ENCODE measurements at places on chromosomes 1 and 21.

GRCh38 chr1:159239551-159240220 is 35.0 kb downstream of the ACKR1 start:
- no peaks in the 10 kb centered on the region for H3K4me1 ChIP-seq
- no peak for DNase-seq
- H3K27ac ChIP-seq: no peak overlapping the region
- H3K36me3 ChIP-seq: no peaks in the 10 kb centered on the region

GRCh38 chr1:193185901-193186731 is at the start of gene B3GALT2:
Gene B3GALT2, minus strand, starts transcription at chr1:193186613. Its CDS starts 5,051 bp downstream, at chr1:193181562.
- H3K27ac ChIP-seq: no peak within 1 kb of the TSS
- no peaks in the 10 kb centered on the region for H3K27me3 ChIP-seq
- H3K4me3 ChIP-seq: peak within 1 kb of the TSS; percentile 51
- no peak for DNase-seq
- H3K4me1 ChIP-seq: peaks cover 6% of the 10 kb centered on the region

GRCh38 chr1:157497284-157497683 is 55.0 kb downstream of the FCRL5 start:
- DNase-seq: no peak
- H3K4me1 ChIP-seq: no peaks in the 10 kb centered on the region
- no peak overlapping the region for H3K27ac ChIP-seq
- H3K27me3 ChIP-seq: no peaks in the 10 kb centered on the region
- H3K36me3 ChIP-seq: no peaks in the 10 kb centered on the region

DNA sequence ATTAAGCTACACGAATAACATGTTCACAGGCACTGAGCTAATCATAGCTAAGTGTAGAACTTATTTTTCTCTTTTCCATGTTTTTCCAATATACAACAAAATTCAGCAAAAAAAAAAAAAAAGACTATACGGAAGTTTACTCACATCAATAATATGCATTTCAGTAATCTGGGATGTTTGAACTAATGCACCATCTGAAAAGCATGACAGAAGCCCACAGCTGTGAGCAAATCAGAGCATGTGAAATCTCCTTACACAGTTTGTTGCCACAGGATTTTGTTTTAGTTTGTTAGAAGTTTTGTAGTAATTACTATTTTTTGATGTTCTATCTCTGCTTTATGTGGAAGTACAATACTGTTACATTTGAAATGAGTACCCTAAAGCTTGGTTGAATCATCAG is 1051.7 kb downstream of the TTLL7 start:
- no peak overlapping the region for H3K27ac ChIP-seq
- DNase-seq: no peak
- no peaks in the 10 kb centered on the region for H3K27me3 ChIP-seq
- no peak overlapping the region for H3K4me3 ChIP-seq
- H3K36me3 ChIP-seq: no peaks in the 10 kb centered on the region

DNA sequence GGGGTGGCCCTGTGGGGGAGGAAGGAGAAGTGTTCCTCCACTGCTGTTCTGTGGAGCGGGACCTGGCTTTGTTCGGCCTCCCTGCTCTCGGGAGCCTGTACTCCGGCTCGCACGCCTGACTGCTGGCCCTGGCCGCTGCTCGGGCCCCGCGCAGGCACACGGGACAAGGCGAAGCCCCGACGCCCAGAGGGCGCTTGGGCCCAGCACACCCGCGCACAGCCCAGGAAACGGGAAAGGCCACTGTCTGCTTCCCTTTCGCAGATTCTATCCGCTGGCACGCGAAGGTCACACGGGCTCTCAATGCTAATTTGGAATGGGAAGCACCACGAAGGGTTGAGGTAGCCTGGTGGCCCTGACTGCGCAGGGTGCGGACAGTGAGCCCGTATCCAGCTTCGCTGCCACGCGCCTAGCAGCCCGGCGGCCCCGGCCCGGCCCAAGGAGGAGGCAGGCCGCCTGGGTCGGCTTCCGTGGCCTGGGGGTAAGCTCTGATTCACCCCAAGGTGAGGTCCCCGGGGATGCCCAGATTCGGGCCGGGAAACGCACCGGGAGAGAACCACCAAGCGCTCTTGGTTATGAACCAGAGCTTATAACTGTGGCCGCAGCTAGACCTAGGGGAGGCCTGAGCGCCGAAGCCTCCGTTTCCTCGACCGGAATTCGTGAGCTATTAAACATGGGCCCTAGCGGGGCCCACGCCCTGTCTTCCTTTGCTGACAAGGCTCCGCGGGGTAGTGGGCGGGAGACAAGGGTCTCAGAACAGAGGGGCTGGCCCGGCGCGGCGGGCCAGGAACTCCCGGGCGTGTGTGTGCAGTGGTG is 19.7 kb upstream of the TBX15 start:
- peaks cover 10% of the 10 kb centered on the region for H3K27me3 ChIP-seq
- no peaks in the 10 kb centered on the region for H3K36me3 ChIP-seq
- no peak overlapping the region for H3K27ac ChIP-seq
- peak overlapping the region; percentile 41 for H3K4me3 ChIP-seq
- DNase-seq: no peak
- peaks cover 34% of the 10 kb centered on the region for H3K4me1 ChIP-seq

DNA sequence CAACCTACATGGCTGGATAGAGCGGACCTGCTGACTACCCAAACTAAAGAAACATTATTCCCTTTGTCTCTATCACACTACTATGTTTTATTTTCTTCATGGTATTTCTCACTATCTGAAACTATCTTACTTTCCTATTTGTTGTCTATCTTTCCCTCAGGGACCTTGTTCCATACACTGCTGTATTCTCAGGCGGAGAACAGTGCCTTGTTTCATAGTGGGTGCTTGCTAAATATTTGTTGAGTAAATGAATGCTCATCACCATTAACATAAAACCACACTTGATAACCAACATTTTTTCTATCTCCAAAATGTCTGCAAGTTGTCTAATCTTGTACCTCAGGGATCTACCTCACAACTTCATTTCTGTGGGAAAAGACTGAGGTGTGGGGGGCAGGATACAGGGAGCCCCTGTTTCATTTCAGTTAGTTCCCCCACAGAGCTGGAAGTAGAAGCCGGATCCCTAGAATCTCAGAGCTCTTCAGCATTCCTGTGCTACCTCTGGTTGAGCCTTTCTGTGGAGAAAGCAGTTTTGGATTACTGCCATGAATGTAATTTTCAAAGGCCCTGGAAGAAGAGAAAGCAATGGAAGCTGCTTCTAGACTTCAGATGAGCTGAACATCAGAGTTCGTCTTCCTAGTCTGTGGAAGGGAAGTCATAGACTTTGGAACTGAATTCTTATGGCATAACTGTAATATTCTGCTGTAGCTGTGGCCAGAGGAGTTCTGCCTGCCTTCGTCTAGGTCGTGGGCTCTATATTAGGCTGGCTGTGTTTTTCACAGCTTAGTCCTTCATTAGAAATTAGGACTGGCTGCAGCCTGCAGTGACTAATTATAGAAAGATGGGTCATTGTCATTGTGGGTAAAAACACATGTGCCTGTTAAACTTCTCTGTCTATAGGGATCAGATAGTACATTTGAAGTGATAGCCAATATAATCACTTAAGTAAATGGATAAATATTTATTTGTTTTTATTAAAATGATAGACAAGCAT is 293.2 kb upstream of the SGIP1 start:
- H3K27me3 ChIP-seq: no peaks in the 10 kb centered on the region
- H3K36me3 ChIP-seq: no peaks in the 10 kb centered on the region
- no peaks in the 10 kb centered on the region for H3K4me1 ChIP-seq
- no peak overlapping the region for H3K27ac ChIP-seq

- DNase-seq: no peak
- no peaks in the 10 kb centered on the region for H3K4me1 ChIP-seq
- H3K27me3 ChIP-seq: no peaks in the 10 kb centered on the region
- no peak overlapping the region for H3K27ac ChIP-seq
- H3K36me3 ChIP-seq: no peaks in the 10 kb centered on the region
- H3K4me3 ChIP-seq: no peak overlapping the region
Observed at GRCh38 chr1:32910319-32910718, 9.1 kb upstream of the TMEM54 start.

GRCh38 chr1:104132382-104132973 is 382.8 kb downstream of the AMY1C start:
- H3K4me1 ChIP-seq: no peaks in the 10 kb centered on the region
- DNase-seq: no peak
- no peaks in the 10 kb centered on the region for H3K27me3 ChIP-seq
- no peaks in the 10 kb centered on the region for H3K36me3 ChIP-seq
- H3K4me3 ChIP-seq: no peak overlapping the region

GRCh38 chr1:112911506-112912220 is 44.3 kb downstream of the SLC16A1 start:
- H3K27ac ChIP-seq: no peak overlapping the region
- no peak overlapping the region for H3K4me3 ChIP-seq
- peaks cover under 1% of the 10 kb centered on the region for H3K4me1 ChIP-seq
- H3K27me3 ChIP-seq: no peaks in the 10 kb centered on the region
- H3K36me3 ChIP-seq: peaks cover 14% of the 10 kb centered on the region

- no peak overlapping the region for H3K4me3 ChIP-seq
- H3K27ac ChIP-seq: no peak overlapping the region
- H3K36me3 ChIP-seq: no peaks in the 10 kb centered on the region
- DNase-seq: no peak
- no peaks in the 10 kb centered on the region for H3K4me1 ChIP-seq
Observed at GRCh38 chr1:57803586-57803985, 379.7 kb upstream of the DAB1 start.

DNA sequence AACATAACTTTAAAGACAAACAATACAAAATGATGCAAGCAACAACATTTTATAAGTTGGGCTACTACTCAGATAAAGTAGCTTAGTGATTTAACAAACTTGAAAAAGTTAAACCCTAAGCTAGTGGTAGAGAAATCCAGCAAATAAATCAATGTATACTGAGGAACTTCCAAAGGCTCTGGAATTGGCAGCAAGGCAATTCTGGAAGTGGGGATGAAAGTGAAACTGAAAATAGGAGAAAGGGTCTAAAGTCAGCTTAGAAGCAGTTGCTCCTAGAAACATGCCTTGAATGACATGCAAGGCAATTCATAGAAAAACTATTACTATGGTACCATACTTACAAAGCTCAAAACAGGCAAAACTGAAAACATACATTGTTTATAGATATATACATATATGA is 90.0 kb upstream of the CAMK1G start:
- no peaks in the 10 kb centered on the region for H3K4me1 ChIP-seq
- no peak overlapping the region for H3K27ac ChIP-seq
- H3K4me3 ChIP-seq: no peak overlapping the region
- H3K36me3 ChIP-seq: no peaks in the 10 kb centered on the region
- H3K27me3 ChIP-seq: no peaks in the 10 kb centered on the region

- no peak overlapping the region for H3K4me3 ChIP-seq
- H3K4me1 ChIP-seq: no peaks in the 10 kb centered on the region
- H3K27me3 ChIP-seq: no peaks in the 10 kb centered on the region
- no peak overlapping the region for H3K27ac ChIP-seq
- no peak for DNase-seq
Observed at GRCh38 chr21:33836408-33836807, 79.2 kb downstream of the ATP5PO start.

DNA sequence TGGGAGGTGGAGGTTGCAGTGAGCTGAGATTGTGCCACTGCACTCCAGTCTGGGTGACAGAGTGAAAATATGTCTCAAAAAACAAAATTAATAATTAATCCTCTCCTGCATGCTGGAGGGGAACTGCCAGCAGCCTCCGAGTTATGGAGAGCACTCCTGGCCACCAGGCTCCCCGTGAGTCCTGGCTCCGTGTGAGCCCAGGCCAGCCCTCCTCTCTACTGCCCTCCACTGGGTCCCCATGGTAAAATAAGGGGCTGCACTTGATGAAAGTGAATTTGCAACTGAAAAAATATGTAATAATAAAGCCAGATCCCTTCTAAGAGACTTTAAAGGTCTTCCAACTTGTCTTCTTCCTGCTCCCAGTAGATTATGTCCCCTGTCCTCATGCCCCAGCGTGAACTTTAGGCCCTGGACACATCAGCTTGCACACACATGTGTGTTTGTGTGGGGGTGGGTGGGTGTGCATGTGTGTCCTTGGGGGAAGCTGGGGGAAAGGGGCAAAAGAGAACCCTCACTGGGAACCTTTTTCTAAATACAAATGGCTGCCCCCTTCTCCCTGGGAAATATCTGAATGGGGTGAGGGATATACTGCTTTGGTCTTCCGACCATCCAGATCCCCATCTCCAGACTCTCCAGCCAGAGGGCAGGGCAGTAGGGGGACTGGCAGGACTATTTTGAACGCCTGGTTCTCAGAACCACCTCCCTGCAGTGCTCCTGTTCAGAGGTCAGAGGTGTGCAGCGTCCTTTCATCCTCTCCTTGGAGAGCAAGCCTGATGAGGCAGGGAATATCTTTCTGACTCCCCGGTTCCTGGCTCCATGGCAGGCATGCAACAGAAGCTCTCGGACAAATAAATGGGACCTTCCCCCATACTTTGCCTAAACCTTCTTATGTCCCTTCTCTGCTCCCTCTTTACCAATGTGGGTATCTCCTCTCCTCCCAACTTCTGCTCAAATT is 26.2 kb downstream of the NEK2 start:
- DNase-seq: no peak
- no peaks in the 10 kb centered on the region for H3K27me3 ChIP-seq
- no peaks in the 10 kb centered on the region for H3K36me3 ChIP-seq
- peaks cover 8% of the 10 kb centered on the region for H3K4me1 ChIP-seq
- no peak overlapping the region for H3K4me3 ChIP-seq
- H3K27ac ChIP-seq: no peak overlapping the region

DNA sequence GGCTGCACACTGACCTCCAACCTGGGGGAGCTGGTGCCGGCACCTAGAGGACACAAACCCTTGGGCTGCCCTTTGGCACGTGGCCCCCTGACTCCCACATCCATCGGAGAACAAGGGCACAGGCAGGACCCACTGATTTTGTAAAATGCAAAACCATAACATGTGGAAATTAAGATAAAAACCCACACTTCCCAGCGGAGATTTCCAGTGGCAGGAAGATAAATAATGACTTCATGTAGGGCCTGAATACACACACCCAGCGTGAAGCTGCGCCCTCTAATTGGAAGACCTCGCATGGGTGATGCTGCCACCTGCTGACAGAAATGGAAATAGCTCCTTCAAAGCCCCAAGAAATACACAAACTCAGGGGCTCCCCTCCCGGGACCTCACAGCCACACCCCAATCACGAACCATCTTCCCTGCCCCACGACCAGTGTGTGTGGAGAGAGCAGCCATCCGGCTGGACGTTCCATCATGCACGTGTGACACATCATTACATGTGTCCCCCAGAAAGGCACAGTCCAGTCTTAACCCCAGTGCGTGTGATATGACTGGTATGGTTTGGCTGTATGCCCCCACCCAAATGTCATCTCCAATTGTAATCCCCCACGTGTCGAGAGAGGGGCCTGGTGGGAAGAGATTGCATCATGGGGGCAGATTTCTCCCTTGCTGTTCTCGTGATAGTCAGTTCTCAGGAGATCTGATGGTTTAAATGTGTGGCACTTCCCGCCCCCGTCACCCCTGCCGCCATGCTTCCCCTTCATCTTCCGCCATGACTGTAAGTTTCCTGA is 5.7 kb upstream of the TPRG1L start:
- peaks cover 14% of the 10 kb centered on the region for H3K4me1 ChIP-seq
- peaks cover 13% of the 10 kb centered on the region for H3K27me3 ChIP-seq

GRCh38 chr1:185473186-185473585 is 156.1 kb upstream of the IVNS1ABP start:
- H3K36me3 ChIP-seq: no peaks in the 10 kb centered on the region
- H3K4me3 ChIP-seq: no peak overlapping the region
- DNase-seq: no peak
- H3K27ac ChIP-seq: no peak overlapping the region
- H3K4me1 ChIP-seq: no peaks in the 10 kb centered on the region

- no peaks in the 10 kb centered on the region for H3K27me3 ChIP-seq
- no peak overlapping the region for H3K27ac ChIP-seq
- no peak overlapping the region for H3K4me3 ChIP-seq
- H3K4me1 ChIP-seq: peaks cover 18% of the 10 kb centered on the region
- no peaks in the 10 kb centered on the region for H3K36me3 ChIP-seq
- DNase-seq: no peak
Observed at GRCh38 chr1:89277725-89278124, 5.1 kb upstream of the GBP5 start.

GRCh38 chr21:44303490-44303981 is 3.7 kb downstream of the PFKL start:
- peaks cover 5% of the 10 kb centered on the region for H3K36me3 ChIP-seq
- H3K27ac ChIP-seq: peak overlapping the region; percentile 41
- H3K4me1 ChIP-seq: peaks cover 73% of the 10 kb centered on the region
- H3K27me3 ChIP-seq: no peaks in the 10 kb centered on the region
- no peak for DNase-seq

Data from esophagus squamous epithelium (tissue), 5 donors.